WERI-Rb-1 (cell line): ENCODE measurements at places on chromosomes 5 and 9.

GRCh38 chr5:10023494-10023893 lies 226.2 kb downstream of the ATPSCKMT start:
- no peak for DNase-seq

DNA sequence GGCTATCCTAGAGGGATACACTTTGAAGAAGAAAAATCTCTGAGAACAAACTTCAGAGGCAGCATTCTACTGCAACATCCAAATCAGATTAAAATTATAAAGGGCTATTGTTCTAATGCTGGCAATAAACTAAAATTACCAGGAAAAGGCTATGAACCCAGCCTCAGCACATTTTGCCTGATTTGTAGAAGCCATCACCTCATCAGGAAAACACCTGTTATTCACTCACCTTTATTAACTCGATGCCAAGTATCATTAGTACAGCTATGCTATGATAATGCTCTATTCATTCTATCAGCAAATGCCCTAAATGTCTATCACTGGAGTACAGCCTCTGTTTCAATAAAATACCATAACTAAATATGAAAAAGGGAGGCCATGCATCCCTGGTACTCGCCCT lies 510.2 kb downstream of the RASEF start:
- DNase-seq: no peak

GRCh38 chr5:73523861-73524260 lies 25.6 kb downstream of the BTF3 start:
- no peak for DNase-seq

- peak; percentile 74 for DNase-seq
These were observed 739 bp downstream of the CARD9 start for GRCh38 chr9:136372561-136373299.

GRCh38 chr9:124126648-124127646 lies 115.4 kb downstream of the LHX2 start:
- DNase-seq: peak; percentile 88

GRCh38 chr9:13175732-13176131 lies 103.8 kb downstream of the MPDZ start:
- DNase-seq: no peak

GRCh38 chr5:108415726-108416125 lies 33.8 kb upstream of the FBXL17 start:
- DNase-seq: no peak

- DNase-seq: no peak
These were observed 11.4 kb downstream of the OCLN start for GRCh38 chr5:69504036-69504435.

DNA sequence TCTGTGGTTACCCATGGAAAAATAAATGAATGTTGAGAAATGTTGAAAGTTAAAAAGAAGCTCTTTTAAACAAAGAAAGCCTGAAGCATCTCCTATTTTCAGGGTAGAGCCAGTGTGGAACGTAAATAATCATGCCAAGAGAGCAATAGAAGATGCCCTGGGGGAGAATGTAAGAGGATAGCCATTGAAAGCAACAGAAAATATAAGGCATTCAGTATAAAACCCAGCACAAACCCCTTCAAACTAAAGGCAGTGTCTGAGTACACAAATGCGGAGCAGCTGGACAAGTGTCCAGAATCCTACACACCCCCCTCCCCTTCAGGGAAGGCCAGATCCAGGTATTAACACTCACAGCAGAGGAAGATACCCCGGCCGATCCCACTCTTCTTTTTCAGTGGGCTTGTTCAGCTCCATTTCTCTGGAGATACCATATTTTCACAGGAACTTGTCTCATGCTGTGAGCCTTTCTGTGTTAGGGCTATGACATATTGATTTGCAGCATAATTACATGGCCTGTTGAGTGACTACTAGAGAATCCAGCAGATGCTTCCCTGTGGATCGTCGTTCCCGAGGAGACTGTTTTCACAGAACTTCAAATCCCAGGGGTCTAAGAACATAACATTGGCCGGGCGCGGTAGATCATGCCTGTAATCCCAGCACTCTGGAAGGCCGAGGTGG lies 101.2 kb downstream of the PLK2 start:
- DNase-seq: no peak

DNA sequence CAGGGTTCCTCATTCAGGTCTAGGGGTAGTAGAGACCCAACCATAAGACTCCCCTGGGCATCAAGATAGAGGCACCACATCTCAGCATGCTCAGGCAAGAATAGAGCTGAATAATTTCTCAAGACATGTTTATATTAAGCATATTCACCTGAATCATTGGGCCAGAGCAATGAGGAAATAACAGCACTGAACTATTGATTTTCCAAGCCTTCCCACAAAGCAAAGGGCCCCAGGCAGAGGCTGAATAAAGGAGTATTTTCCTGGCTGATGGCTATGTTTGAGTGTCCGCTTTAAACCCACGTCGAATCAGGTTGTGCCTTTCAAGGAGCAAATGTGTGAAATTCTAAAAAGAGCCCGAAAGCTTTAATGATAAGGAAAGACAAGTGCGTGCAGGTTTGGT lies 129.2 kb downstream of the HSD17B3 start:
- DNase-seq: no peak

GRCh38 chr5:59795141-59795540 lies 98.4 kb downstream of the PDE4D start:
- no peak for DNase-seq

DNA sequence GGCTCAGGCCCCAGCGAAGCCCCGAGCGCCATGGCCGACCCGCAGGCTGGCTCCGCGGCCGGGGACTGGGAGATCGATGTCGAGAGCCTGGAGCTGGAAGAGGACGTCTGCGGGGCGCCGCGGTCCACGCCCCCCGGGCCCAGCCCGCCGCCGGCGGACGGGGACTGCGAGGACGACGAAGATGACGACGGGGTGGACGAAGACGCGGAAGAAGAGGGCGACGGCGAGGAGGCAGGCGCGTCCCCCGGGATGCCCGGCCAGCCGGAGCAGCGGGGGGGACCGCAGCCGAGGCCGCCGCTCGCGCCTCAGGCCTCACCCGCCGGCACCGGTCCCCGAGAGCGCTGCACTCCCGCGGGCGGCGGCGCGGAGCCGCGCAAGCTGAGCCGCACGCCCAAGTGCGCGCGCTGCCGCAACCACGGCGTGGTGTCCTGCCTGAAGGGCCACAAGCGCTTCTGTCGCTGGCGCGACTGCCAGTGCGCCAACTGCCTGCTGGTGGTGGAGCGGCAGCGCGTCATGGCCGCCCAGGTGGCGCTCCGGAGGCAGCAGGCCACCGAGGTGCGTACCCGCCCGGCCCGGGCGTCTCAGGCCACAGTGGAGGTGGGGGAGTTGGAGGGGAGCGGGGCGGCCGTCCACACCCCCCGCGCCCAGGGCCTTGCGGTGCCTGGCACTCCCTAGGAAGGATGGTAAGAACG lies 1.6 kb downstream of the DMRT2 start:
- DNase-seq: no peak

DNA sequence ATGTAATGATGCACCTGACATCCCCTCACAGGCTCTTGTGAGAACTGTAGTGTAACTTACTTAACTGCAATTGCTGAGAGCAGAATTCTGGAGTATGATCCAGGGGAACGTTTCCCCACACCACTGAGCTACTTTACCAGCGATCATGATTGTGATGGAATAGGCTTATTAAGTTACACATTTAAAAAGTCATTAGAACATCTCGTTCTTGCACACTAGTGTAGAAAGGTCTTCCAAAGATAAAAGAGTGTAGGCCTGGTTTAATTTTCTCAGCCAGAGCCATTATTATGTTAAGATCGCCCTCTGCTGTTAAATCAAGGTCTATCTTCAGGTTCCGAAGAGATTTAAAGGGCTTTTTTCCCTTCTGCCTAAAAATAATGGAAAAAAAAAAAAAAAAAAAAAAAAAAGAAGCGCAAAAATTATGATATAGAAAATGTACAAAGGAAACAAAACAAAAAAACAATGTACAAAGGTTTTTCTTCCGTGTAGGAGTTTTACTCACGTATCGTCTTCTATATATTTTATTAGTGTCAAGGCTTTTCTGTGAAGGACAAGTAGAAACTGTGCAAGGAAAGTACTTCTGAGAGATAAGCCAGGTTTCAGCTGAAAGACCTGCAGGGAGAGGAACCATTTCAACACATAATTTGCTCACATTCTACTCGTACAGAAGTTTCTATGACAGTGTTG lies 18.6 kb upstream of the MOB3B start:
- DNase-seq: no peak

- DNase-seq: no peak
These were observed 73.2 kb upstream of the RARS1 start for GRCh38 chr5:168413062-168413461.

DNA sequence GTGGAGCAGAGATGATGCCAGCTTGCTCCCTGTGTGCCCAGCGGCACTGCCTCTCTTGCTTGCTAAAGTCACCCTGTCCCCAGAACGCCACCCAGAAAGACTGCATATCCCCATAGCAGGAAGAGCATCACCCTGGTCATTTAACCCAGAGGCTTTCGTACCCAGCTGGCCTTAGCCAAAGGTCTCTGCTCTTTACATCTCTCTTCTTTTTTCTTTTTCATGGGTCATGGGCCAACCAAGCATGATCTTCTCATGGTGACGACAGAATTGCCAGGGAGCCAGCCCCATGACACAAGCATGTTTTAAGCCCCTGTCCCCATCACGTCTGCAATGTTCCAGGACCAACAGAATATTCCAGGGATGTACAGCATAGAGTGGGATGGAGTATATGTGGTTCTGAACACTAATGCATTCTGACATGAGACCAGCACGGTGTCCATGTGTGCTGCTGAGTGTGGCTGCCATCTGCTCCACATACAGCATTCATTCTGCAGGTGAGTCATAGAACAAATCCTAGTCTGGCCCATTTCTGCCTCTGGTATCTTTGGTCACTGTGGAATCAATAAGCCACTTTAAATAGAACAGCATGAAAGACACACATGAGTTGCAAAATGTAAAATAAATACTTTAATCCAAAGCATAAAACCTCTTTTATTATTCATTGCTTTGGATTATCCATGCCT lies 203.0 kb downstream of the MED10 start:
- no peak for DNase-seq

DNA sequence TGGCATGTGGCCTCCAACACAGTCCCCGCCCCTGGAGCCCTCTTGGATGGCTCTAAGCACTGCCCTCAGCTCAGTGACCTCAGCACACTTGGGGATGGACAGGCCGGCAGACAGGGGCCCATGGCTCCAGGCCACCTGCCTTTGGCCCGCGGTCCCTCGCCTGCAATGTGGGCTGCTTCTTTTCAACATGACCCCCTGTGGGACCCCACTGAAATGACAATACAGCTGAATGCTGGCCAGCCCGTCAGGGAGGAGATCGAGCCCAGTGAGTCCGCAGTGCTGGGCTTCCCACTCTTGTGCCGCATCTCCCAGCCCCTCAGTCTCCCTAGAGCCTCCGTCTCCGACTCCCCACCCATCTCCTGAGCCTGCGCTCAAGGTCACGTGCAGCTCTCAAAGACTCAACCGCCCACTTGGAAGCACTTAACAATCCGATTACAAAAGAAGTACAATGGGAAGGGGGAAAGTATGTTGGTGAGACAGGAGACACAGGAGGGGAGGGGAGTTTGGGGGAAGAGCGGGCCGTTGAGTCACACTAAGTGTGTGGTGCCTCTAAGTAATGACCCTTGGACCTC lies 238.9 kb downstream of the HSPA4 start:
- no peak for DNase-seq

DNA sequence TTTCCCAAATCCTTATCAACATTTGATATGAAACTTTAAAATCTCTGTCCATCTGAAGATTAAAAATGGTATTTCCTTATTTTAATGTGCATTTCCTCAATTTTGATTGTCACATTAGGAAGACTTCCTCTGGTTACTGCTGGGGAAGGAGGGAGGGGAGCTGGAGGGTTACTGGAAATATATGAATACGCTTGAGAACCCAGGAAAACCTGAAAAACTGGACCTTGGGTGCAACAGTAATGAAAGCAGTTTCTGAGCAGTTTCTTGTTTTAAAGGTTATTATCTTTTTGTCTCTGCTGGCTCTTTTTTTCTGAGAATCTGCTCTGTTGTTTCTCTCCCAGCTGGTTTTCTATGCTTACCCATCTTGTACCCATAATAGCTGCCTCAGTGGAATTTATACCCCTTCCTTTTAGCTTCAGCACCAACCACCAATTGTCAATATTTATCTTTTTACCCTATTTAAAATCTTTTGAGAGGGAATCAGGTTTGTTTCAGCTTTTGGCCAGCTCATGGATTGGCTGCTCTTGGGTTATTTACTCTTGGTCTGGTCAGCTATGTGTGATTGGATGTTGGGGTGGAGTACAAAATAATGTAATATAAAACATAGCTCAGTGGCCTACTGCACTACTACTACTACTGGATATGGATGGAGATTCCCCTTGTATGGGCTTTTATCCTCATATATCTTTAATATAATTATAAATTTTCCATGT lies 67.4 kb downstream of the UNC13B start:
- DNase-seq: no peak

DNA sequence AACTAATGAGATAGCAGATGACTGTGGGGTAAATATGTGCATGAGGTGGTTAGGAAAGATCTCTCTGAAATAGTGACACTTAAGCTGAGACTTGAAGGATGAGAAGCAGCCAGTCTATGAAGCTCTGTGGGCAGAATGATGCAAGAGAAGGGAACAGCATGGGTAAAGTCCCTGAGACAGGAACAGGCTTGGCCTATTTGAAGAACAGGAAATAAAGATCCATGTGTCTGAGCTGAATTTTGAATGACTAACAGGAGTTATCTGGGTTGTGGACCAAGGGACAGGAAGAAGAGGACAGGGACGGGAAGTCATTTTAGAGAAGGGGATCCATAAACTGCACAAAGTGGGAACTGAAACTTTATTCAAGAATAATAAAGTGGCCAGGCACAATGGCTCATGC lies 25.6 kb upstream of the HMGCS1 start:
- DNase-seq: no peak

GRCh38 chr5:96817506-96817905 lies 9.8 kb upstream of the ERAP1 start:
- DNase-seq: no peak

DNA sequence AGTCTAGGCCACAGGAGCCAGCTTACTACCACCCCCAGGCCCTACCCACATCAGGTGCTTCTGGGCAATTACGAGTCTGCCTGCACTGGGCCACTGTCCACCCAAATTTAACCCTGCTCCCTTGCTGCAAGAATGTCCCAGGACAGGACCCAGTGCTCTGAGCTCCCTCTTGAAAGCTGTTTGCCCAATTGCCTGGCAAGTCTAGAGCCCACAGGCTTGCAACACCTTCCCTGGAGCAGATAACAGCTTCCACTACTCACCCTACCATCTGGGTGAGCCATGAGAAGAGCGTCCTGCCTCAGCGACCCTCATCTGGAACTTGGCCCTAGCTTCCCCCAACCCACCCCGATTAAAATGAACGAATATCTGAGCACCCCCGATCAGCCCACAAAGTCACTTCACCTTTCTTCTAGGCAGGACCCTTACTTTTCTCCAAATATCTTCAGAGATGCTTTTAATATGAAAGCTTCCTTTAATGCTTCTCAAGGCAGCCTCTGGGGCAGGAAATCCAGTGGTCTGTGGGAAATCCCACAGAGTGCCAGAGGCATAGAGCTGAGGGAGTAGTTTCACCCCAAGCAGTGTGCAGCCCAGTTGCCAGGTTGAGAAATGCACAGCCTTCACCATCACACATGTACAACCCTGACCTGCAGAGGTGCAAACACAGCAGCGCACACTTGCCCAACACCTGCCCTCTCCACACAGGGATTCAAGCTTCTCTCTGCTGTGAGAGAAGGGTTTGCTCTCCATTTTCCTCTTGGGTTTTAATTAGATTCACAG lies 10.6 kb downstream of the ACSL6 start:
- no peak for DNase-seq
